HT-29 (cell line): ENCODE measurements at places on chromosomes 13 and 19.

DNA sequence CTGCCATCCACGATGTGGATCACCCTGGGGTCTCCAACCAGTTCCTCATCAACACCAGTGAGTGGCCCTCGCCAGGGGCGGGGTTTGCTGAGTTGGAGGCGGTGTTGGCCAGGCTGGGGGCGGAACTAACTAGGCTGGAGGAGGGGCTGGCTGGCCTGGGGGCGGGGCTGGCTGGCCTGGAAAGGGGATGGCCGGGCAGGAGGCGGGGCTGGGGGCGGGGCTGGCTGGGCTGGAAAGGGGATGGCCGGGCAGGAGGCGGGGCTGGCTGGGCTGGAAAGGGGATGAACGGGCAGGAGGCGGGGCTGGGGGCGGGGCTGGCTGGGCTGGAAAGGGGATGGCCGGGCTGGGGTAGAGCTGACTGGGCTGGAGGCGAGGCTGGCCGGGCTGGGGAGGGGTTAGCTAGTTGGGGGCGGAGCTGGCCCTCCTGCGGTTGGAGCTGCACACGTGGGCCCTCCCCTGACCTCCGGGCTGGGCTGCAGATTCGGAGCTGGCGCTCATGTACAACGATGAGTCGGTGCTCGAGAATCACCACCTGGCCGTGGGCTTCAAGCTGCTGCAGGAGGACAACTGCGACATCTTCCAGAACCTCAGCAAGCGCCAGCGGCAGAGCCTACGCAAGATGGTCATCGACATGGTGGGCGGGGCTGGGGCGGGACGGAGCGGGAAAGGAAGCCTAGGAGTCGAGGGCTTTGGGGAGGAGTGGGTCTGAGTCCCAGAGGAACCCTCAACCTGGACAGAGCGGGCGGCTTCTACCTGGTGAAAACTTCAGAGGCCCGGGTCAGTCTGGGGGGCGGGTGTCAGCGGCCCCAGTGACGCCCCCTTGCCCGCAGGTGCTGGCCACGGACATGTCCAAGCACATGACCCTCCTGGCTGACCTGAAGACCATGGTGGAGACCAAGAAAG lies 41.0 kb downstream of the PDE4A start:
- peak; percentile 78 for DNase-seq

DNA sequence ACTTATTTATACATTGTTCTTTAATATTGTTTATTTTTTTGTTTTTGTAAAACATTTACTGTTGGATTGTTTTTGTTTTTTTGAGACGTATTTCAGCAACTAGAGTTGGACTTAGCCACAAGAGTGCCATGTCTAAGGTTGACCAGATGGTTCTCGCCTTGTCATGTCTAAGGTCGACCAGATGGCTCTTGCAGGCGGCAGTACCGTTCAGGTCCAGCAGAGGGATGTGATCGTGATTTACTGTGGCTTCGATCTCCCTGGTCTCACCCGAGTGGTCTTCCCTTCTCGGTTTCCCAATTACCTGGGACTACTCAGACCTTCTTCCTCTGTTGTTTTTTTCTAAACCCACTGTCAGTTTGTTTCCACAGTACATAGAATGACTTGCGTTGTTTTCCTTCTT lies 1438.6 kb downstream of the UQCRFS1 start:
- DNase-seq: peak; percentile 33

GRCh38 chr19:32189956-32190706 lies 155.3 kb upstream of the ZNF507 start:
- no peak for DNase-seq

DNA sequence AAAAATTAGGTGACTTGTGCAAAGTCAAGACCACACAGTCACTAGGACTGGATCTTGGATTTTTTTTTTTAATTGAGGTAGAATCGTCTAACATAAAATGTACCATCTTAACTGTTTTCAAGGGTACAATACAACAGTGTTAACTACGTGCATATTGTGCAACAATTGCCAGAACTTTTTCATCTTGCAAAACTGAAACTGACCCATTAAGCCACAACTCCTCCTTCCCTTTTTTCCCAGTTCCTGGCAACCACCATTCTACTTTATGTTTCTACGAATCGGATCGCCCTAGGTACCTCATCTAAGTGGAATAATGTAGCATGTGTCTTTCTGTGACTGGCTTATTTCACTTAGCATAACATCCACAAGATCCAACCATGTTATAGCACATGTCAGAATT lies 37.5 kb upstream of the POMP start:
- no peak for DNase-seq

DNA sequence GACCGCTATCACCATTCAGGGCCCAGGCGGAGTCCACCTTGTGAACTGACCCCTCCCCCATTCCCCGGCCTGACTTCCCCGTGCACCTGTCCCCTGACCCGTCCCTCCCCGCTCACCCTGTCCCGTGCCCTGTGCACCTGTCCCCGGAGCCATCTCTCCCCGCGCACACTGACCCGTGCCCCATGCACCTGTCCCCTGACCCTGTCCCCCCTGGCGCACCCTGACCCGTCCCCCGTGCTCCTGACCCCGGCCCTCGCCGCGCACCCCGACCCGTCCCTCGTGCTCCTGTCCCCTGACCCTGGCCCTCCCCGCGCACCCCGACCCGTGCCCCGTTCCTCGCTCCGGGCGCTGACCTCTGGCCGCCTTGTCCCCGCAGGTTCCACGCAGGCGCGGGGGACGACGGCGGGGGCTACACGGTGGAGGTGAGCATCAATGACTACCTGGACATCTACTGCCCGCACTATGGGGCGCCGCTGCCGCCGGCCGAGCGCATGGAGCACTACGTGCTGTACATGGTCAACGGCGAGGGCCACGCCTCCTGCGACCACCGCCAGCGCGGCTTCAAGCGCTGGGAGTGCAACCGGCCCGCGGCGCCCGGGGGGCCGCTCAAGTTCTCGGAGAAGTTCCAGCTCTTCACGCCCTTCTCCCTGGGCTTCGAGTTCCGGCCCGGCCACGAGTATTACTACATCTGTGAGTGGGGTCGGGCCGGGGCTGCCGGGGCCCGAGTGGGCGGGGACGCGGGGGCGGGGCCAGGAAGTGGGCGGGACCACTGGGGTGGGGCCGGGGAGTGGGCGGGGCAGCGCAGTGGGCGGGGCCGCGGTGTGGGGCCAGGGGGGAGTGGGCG lies 9.7 kb downstream of the EFNA2 start:
- DNase-seq: no peak

- DNase-seq: no peak
Observed at GRCh38 chr19:31350693-31351055, 1.4 kb upstream of the TSHZ3 start.

DNA sequence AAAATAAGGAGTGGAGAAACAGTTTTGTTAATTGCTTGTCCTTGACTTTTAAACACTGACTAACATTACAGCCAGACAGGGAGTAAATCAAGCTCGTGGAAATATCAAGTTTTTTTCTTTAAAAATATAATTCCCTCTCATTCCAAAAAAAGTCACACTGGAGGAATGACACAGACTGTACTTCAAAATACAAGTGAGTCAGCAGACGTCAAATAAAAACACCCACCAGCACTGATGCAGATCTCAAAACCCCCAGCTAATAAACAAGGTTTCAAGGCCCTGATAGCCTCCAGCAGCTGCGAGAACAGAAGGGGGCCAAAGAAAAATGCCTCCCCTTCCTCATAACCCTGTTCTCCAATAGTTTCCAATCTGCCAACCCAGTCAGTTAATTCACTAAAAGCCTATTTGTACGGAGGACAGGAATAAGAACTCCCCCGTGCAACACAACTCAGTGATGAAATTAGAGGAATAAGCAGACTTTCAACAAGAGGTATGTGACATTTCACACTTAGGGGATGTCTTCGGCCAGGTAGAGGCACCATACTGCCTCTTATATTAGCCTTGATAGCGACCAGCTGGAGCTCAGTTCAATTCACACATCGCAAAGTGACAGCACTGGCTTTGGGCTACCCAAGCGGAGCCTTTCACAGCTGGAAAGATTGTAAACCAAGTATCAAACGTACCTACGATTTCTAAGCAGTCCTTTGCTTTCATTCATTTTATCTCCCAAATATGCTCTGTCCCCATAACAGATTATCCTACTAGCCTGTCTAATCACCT lies 561.0 kb upstream of the KLF12 start:
- DNase-seq: no peak

GRCh38 chr19:55111238-55111831 lies 6.1 kb downstream of the PPP1R12C start:
- DNase-seq: no peak

DNA sequence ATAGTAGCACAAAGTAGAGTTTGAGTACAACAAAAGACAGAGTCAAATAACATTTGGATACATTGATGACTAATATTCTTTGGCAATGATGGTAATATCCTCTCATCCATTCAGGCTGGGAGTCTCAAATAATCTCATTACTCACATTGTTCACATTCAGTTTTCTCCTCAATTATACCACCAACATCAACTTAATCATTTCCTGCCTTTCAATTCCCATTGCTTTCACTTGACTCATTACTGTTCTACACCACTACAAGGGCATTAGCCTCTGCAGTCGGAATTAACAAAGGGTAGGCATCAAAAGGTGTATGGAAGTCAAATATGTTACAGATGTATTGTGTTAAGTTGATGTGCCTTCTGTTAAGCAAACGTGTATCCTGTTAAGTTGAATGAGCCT lies 518.4 kb upstream of the SLITRK1 start:
- no peak for DNase-seq

DNA sequence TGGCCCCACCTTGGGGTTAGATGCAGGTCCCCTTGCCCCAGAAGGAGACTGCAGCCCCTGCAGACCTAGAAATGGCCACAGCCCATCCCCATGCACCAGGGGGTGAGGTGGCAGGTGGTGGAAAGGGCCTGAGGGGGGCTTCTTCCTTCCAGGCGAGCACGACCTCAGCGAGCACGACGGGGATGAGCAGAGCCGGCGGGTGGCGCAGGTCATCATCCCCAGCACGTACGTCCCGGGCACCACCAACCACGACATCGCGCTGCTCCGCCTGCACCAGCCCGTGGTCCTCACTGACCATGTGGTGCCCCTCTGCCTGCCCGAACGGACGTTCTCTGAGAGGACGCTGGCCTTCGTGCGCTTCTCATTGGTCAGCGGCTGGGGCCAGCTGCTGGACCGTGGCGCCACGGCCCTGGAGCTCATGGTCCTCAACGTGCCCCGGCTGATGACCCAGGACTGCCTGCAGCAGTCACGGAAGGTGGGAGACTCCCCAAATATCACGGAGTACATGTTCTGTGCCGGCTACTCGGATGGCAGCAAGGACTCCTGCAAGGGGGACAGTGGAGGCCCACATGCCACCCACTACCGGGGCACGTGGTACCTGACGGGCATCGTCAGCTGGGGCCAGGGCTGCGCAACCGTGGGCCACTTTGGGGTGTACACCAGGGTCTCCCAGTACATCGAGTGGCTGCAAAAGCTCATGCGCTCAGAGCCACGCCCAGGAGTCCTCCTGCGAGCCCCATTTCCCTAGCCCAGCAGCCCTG lies 4.2 kb upstream of the F10 start:
- DNase-seq: no peak

DNA sequence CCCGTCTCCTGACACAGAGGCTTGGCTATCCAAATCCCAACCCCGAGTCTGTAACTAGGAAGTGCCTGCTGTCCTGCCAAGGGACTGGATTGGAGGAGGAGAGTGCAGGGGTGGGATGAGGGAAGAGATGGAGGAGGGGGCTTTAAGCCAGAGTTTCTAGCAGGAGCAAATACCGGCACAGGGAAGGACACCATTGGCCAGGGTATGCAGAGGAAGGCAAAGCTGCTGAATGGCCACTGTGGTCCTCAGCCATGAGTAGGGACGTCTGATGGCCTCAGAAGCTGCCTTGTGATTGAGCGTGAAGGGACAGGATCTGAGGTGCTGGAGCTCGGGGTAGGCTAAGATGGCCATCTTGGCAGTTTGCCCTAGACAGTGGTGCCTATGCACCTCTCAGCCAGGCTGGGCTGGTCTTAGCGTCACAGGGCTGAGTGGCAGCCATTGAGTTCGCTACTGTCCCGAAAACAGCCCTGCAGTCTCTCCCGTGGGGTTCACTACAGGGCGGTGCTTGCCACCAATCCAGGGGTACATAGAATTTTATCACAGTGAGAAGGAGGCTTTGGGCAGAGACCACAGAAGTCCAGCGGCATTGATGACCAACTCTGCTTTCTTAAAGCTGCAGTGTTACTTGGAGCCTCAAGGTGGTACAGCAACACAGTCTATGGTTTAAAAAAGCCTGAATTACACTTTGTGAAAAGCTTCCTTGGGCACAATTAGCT lies 61.8 kb downstream of the AKAP11 start:
- DNase-seq: peak; percentile 80

DNA sequence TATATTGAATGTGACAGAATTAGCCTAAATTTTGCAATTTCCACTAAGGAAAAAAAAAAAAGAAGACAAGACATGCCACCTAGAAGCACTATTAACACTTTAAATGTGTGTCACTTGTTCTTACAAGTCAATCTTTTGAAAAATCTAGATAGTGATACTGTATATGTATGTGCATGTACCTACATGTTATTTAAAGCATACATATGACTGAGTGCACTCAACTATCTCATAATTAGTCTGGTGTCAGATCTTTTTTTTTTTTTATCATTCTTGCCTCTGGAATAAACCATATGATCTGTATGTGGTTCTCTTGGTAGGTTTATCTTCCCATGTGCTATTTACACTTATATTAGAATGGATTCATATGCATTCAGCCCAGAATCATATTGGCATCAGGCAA lies 62.3 kb downstream of the FOXO1 start:
- no peak for DNase-seq

- DNase-seq: no peak
Observed at GRCh38 chr13:40269086-40269485, 397.4 kb downstream of the FOXO1 start.

DNA sequence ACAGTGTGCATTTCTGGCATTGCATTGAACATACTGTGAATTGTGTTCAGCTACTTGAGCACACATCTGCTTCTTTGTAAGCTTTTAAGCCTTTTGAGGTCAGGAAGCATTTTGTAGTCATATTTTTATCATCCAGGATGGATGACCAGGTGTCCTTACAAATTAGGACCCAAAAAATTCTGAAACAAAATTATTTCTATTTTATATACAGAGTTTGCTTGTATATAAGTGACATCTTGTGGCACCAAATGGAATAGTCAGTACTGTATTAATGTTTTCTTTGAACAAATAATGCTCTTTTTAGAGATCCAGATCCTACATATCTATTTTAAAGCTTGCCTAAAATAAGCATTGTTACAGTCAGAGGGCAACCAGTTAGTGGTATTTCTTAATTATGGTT lies 9.5 kb upstream of the SUPT20H start:
- DNase-seq: peak; percentile 29

DNA sequence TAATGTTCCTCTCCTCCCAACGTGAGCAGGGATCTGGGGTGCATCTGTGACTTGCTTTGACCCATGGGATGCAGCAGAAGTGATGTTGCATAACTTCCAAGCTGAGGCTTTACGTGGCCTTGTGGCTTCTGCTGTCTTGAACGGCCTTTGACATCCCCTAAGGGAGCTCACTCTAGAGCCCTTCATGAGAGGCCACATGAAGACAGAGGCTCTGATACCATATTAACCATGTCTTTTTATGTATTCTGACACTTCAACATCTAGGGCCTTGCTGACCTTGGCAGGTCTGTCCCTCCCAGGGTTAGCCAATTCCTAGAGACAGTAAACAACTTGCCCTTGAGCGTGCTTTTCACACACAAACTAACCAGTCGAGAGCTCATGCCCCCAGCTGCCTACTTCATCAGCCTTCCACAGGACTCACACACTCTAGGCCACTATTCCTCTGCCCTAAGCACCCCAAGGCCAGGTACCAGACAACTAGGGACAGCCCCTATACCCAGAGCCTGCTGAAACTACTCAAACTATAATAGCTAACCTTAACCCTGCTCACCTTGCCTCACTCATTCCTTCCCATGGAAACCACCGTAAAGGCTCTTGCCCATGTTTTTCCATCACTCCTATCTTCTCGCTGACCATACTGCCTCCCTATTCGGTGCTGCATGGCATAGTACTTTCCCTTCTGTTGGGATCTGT lies 45.4 kb downstream of the CCDC70 start:
- DNase-seq: no peak
